ENCODE measurements at places on chromosomes 5 and 9.

GRCh38 chr5:448766-449090 lies 5.8 kb downstream of the EXOC3 start:
- DNase-seq: no peak
- H3K4me1 ChIP-seq: no peaks in the 10 kb centered on the region
- H3K4me3 ChIP-seq: no peak overlapping the region
- no peaks in the 10 kb centered on the region for H3K27me3 ChIP-seq
- peaks cover 27% of the 10 kb centered on the region for H3K36me3 ChIP-seq

GRCh38 chr5:760363-761058 lies 24.0 kb downstream of the ZDHHC11B start:
- H3K27ac ChIP-seq: no peak overlapping the region
- no peaks in the 10 kb centered on the region for H3K36me3 ChIP-seq
- H3K4me1 ChIP-seq: no peaks in the 10 kb centered on the region
- DNase-seq: no peak
- H3K4me3 ChIP-seq: no peak overlapping the region
- no peaks in the 10 kb centered on the region for H3K27me3 ChIP-seq

GRCh38 chr9:1995084-1995483 lies 20.1 kb upstream of the SMARCA2 start:
- H3K4me1 ChIP-seq: peaks cover 12% of the 10 kb centered on the region
- no peak overlapping the region for H3K27ac ChIP-seq
- no peak overlapping the region for H3K4me3 ChIP-seq
- H3K36me3 ChIP-seq: no peaks in the 10 kb centered on the region
- DNase-seq: no peak

DNA sequence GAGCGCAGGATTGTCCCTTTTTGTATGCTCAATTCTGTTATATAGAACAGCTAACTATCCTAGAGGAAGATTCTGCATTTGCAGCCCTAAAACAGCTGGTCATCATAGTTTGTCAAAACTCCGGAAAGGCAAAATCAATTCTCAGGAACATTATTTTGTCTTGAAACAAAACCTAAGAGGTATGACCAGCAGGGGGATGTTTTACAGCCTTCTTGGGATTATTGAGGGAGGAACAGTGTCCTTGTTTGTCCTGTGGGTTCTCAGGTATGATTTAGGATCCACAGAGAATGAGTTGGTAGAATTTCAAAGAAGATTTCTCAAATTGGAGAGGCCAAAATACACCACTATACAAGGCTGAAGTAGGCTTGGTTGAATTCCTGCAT lies 136.4 kb downstream of the ZSWIM6 start:
- no peak overlapping the region for H3K27ac ChIP-seq
- no peak for DNase-seq
- no peaks in the 10 kb centered on the region for H3K27me3 ChIP-seq

GRCh38 chr9:134734270-134734669 lies 92.7 kb downstream of the COL5A1 start:
- no peak for DNase-seq
- H3K4me3 ChIP-seq: no peak overlapping the region
- no peaks in the 10 kb centered on the region for H3K4me1 ChIP-seq
- H3K36me3 ChIP-seq: no peaks in the 10 kb centered on the region

DNA sequence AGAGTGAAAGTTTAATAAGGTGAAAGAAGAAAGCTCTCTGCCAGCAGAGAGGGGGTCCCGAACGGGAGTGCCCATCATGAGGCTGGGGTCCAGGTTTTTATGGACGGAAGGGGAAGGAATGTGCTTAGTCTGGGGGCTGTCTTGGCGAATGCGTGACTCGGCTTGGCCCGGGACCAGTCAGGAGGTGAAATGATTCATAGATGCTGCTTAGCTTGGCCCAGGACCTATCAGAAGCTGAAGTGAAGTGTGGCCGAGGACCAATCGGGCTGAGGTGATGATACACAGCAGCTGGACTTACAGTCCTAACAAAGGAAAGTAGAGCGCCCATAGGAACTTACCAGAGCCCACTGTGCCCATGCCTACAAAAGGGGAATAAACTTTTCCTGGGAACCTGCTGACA lies 3.9 kb upstream of the FKTN start:
- no peak for DNase-seq
- no peaks in the 10 kb centered on the region for H3K36me3 ChIP-seq
- no peaks in the 10 kb centered on the region for H3K27me3 ChIP-seq
- no peaks in the 10 kb centered on the region for H3K4me1 ChIP-seq
- no peak overlapping the region for H3K27ac ChIP-seq
- H3K4me3 ChIP-seq: no peak overlapping the region

- no peaks in the 10 kb centered on the region for H3K27me3 ChIP-seq
- no peak overlapping the region for H3K4me3 ChIP-seq
- H3K36me3 ChIP-seq: peaks cover 15% of the 10 kb centered on the region
- no peak for DNase-seq
These were observed 3.7 kb upstream of the CEL start for GRCh38 chr9:133058071-133058470.

- DNase-seq: no peak
- no peak overlapping the region for H3K4me3 ChIP-seq
- no peaks in the 10 kb centered on the region for H3K4me1 ChIP-seq
- no peaks in the 10 kb centered on the region for H3K36me3 ChIP-seq
These were observed 252.2 kb downstream of the NR2F1-AS1 start for GRCh38 chr5:93328833-93329232.

DNA sequence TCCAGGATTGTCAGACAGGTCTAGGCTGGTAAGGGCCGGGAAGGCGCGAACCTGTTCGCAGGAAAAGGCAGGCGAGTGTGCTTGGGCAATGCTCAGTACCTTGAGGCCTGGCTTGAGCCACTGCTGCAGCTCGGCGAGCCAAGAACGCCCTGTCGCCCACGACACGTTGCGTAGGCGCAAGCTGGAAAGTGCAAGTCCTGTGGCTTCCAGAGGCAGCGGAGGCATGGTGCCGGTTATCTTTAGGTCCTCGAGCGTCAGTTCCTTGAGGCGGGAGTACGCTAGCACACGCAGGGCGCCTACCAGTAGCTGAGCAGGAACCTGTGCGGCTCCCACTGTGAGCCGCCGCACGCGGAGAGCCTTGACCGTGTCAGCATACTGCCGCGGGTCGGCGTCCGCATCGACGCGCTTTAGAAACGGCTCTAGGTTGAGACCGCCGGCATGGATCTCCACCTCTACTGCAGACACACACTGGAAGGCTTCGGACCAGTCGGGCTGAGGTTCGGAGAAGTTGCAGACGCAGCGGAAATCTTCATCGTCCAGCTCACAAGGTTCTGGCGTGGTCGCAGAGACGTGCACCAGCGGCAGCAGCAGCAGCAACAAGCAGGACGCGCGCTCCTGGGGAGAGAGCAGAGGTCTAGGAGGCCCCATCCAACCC lies 482 bp downstream of the CD14 start:
- no peaks in the 10 kb centered on the region for H3K27me3 ChIP-seq
- no peak for DNase-seq
- H3K27ac ChIP-seq: no peak overlapping the region
- no peak overlapping the region for H3K4me3 ChIP-seq

- peaks cover 13% of the 10 kb centered on the region for H3K4me1 ChIP-seq
- H3K4me3 ChIP-seq: peak within 1 kb of the TSS; percentile 61
- peak within 1 kb of the TSS; percentile 56 for H3K27ac ChIP-seq
- DNase-seq: peak; percentile 73
- H3K36me3 ChIP-seq: no peaks in the 10 kb centered on the region
These were observed at the start of gene ANGPTL2 for GRCh38 chr9:127122176-127123063. TSS of gene ANGPTL2 (minus strand) at chr9:127122635. CDS start at chr9:127108731, 13,904 bp downstream.

DNA sequence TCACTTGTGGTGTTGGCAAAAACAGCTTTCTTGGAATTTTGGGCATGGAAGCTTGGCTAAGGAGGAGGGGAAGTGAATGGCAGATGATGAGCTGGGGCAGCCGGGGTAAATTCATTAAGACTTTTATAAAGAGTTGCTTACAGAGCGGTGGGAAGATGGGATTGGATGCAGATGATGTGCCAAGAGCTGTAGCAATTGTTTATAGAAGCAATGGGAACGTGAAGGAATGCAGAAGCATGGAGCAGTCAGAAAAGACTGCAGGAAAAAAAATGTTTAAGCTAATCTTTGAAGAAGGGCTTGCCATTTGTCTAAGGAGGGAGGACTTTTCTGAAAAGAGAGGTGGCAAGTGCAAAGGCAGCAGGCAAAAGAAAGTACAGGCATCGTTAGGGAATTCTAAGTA lies 86.6 kb upstream of the SHISAL2B start:
- H3K4me3 ChIP-seq: no peak overlapping the region
- H3K4me1 ChIP-seq: no peaks in the 10 kb centered on the region
- no peaks in the 10 kb centered on the region for H3K36me3 ChIP-seq
- no peak for DNase-seq

GRCh38 chr5:98016771-98017170 lies 756.7 kb upstream of the RGMB start:
- no peak overlapping the region for H3K27ac ChIP-seq
- no peak overlapping the region for H3K4me3 ChIP-seq
- H3K36me3 ChIP-seq: no peaks in the 10 kb centered on the region
- H3K4me1 ChIP-seq: no peaks in the 10 kb centered on the region
- no peak for DNase-seq

GRCh38 chr9:133144142-133144903 lies 19.4 kb downstream of the GBGT1 start:
- peak overlapping the region; percentile 16 for H3K27ac ChIP-seq
- no peak for DNase-seq
- H3K4me1 ChIP-seq: no peaks in the 10 kb centered on the region
- H3K27me3 ChIP-seq: no peaks in the 10 kb centered on the region
- peak overlapping the region; percentile 39 for H3K4me3 ChIP-seq

GRCh38 chr5:100576217-100576751 lies 41.1 kb downstream of the FAM174A start:
- no peak for DNase-seq
- no peak overlapping the region for H3K27ac ChIP-seq
- H3K36me3 ChIP-seq: no peaks in the 10 kb centered on the region
- no peaks in the 10 kb centered on the region for H3K27me3 ChIP-seq

GRCh38 chr9:72289401-72289800 lies 75.6 kb downstream of the ZFAND5 start:
- no peaks in the 10 kb centered on the region for H3K36me3 ChIP-seq
- H3K4me1 ChIP-seq: no peaks in the 10 kb centered on the region
- no peaks in the 10 kb centered on the region for H3K27me3 ChIP-seq
- no peak overlapping the region for H3K27ac ChIP-seq

DNA sequence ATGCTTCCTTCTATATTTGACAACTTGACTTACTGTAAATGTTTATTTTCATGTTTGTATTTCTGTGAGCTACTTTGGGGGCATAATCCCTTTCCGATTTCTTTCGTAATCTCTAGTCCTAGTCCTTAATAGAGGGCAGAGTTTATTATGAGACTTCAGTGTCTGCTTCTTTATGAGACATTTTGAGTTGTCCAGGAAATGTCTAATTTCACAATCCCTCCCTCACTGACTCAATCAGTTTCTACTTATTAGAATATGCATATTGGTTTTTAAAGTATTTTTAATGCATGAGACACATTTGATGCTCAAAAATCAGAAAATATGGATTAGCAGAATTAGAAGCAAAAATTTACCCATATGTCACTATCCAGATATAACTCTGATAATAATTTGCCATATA lies 160.9 kb downstream of the FOCAD start:
- H3K4me3 ChIP-seq: no peak overlapping the region
- no peak for DNase-seq
- no peaks in the 10 kb centered on the region for H3K36me3 ChIP-seq
- H3K27me3 ChIP-seq: no peaks in the 10 kb centered on the region

DNA sequence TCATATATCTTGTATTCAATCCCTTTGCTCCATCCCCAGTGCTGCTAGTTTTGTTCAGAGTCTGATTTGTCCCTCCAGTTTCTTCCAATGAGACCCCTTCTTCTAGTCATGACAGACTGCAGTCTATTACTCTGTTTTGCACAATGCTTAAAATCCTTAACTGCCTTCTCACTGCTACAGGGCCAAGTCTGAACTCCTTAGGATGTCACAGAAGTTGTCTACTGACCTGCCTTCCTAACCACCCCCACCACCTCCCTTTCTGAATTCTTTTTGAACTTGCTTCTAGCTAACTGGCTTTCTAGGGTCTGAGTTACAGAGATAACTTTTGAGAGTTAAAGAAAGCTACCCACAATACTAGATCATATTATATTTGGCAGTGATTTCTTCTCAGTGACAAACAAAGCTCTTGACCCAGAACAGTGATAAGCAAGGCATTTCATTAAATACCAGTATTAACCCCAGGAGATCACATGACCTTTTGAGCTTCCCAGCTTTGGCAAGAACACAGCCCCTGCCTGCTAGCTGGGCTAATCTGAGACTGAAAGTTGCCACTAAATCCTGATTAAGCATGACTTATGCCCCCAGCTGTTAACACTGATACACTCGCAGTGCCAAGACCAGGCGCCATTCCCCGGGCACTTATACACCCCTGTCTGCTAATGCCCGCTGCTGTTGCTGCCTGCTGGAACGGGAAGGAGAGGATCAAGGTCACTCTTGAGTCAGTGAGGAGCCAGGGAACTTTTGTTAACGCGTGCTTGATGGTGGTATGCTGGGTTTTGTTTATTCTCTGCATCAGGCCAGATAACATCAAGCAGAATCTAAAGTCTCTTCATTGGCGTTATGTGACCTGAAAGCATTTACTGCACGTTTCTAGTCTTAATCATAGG lies 36.4 kb upstream of the ADAMTSL1 start:
- H3K4me1 ChIP-seq: peaks cover 4% of the 10 kb centered on the region
- H3K27me3 ChIP-seq: no peaks in the 10 kb centered on the region
- H3K4me3 ChIP-seq: no peak overlapping the region
- no peaks in the 10 kb centered on the region for H3K36me3 ChIP-seq

DNA sequence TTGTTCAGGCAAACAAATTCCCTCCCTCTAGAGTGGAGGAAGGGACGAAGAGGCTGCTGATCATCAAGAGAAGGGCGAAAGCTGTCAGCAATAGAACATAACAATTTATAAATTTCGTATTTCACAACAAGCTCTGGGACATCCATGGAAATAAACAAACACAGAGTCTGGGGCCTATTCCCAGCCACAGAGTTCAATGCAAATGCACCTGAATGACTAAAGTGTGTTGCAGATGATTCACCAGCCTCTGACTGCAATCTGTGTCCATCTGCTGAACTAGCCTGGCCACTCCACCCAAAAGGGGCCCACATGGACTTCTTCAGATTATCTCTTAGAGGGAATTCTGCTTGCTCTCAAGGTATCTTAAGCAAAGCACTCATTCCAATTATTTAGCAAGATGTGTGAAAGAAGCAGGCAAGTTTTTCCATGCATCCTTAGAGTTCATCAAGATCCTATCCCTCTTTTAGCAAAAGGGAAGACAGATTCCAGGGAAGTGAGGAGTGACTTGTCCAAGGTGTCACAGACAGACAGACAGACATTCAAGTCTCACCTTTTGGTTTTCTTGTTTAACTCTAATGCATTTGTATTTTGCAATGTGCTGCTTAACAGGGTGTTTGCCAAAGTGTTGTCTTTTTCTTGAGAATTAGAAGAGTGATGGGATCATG lies 307.8 kb upstream of the PAPPA start:
- H3K27me3 ChIP-seq: no peaks in the 10 kb centered on the region
- no peaks in the 10 kb centered on the region for H3K4me1 ChIP-seq
- no peak for DNase-seq
- H3K27ac ChIP-seq: no peak overlapping the region
- H3K36me3 ChIP-seq: no peaks in the 10 kb centered on the region
- H3K4me3 ChIP-seq: no peak overlapping the region

GRCh38 chr5:93322974-93323860 lies 257.8 kb downstream of the NR2F1-AS1 start:
- no peaks in the 10 kb centered on the region for H3K36me3 ChIP-seq
- H3K27ac ChIP-seq: no peak overlapping the region
- DNase-seq: no peak
- H3K4me3 ChIP-seq: no peak overlapping the region
- no peaks in the 10 kb centered on the region for H3K27me3 ChIP-seq

Data from H1 (cell line).